ENCODE measurements at places on chromosomes 5 and 9.
A peak's percentile ranks its signal among the peaks of the same experiment; 100 is the strongest.

GRCh38 chr9:80554856-80555255, 983.1 kb downstream of the TLE4 start:
- no peak for DNase-seq

GRCh38 chr9:133566382-133566781, 31.9 kb downstream of the ADAMTSL2 start:
- DNase-seq: no peak

GRCh38 chr5:24188216-24188925, 456.4 kb downstream of the CDH10 start:
- no peak for DNase-seq

- no peak for DNase-seq
Observed at GRCh38 chr9:134538856-134539566, 102.6 kb upstream of the COL5A1 start.

- DNase-seq: no peak
Observed at GRCh38 chr5:59066367-59067163, 483.7 kb downstream of the RAB3C start.

GRCh38 chr9:128249908-128250838, 25.6 kb downstream of the GOLGA2 start:
- DNase-seq: peak; percentile 76

GRCh38 chr5:926417-927171, 33.9 kb downstream of the TRIP13 start:
- peak; percentile 63 for DNase-seq
